Glutamatergic neuron (in vitro differentiated cells): ENCODE measurements at places on chromosomes 7 and 10. TPM values are rescaled to one million over a fixed set of nuclear protein-coding genes. Genes with fewer than 3 reads are reported as not detected.

- H3K27me3 ChIP-seq, result no peaks in the 10 kb centered on the region
- H3K4me1 ChIP-seq, result no peaks in the 10 kb centered on the region
- H3K27ac ChIP-seq, result no peak overlapping the region
- no peak for DNase-seq
- H3K36me3 ChIP-seq, result peaks cover 18% of the 10 kb centered on the region
Measured at GRCh38 chr7:68146983-68147382, 1150.3 kb downstream of the TYW1 start.

- peaks cover 23% of the 10 kb centered on the region for H3K4me1 ChIP-seq
- H3K27ac ChIP-seq, result peak overlapping the region; percentile 82
- H3K27me3 ChIP-seq, result peaks cover 5% of the 10 kb centered on the region
- no peaks in the 10 kb centered on the region for H3K36me3 ChIP-seq
- peak; percentile 68 for DNase-seq
Measured at GRCh38 chr10:5570007-5570655, 45.4 kb downstream of the CALML3 start.

GRCh38 chr7:116432527-116432916, 67.0 kb upstream of the CAV2 start:
- H3K4me1 ChIP-seq, result no peaks in the 10 kb centered on the region
- no peak overlapping the region for H3K27ac ChIP-seq
- peaks cover 2% of the 10 kb centered on the region for H3K27me3 ChIP-seq
- no peak for DNase-seq
- no peak overlapping the region for H3K4me3 ChIP-seq

DNA sequence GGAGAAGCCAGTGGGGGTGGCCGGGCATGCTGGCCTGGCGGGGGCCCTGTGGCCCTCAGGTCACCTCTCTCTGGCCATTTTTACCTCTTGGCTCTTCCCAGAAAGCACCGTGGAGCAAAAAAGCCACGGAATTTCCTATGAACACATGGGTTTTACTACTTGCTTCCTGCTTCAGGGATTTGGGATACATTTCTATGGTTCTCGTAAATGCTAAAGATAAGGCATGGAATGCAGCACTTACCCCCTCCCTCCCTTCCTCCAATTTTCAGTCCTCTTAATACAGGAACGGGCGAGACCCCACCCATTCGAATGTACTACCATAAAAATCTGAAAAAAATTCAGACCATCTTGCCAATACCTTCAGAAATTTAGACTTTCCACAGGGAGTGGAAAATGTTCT, 279.7 kb downstream of the ARHGAP12 start:
- H3K36me3 ChIP-seq, result peaks cover 6% of the 10 kb centered on the region
- no peak overlapping the region for H3K4me3 ChIP-seq
- no peak for DNase-seq
- peaks cover 29% of the 10 kb centered on the region for H3K4me1 ChIP-seq
- peaks cover 5% of the 10 kb centered on the region for H3K27me3 ChIP-seq

DNA sequence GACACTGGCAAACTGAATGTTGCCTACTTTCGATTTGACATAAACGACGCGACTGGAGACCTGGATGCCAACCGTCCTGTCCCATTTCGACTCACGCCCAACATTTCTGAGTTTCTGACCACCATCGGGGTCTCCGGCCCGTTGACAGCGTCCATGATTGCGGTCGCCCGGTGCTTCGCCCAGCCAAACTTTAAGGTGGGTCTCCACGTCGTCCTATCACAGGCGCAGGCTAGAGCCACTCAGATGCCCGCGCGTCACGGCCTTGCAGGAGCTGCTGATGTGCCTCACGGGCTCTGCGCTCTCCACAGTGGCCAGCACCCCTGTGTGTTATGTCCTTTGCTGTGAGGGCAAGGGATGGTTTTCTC, 132.6 kb downstream of the SMURF1 start:
- peaks cover 5% of the 10 kb centered on the region for H3K36me3 ChIP-seq
- H3K4me3 ChIP-seq, result no peak overlapping the region
- H3K27ac ChIP-seq, result no peak overlapping the region
- no peak for DNase-seq
- H3K27me3 ChIP-seq, result peaks cover 2% of the 10 kb centered on the region

GRCh38 chr10:123648595-123648994, 17.6 kb upstream of the GPR26 start:
- H3K4me1 ChIP-seq, result peaks cover 5% of the 10 kb centered on the region
- H3K27me3 ChIP-seq, result peaks cover 1% of the 10 kb centered on the region
- no peaks in the 10 kb centered on the region for H3K36me3 ChIP-seq
- no peak overlapping the region for H3K4me3 ChIP-seq

DNA sequence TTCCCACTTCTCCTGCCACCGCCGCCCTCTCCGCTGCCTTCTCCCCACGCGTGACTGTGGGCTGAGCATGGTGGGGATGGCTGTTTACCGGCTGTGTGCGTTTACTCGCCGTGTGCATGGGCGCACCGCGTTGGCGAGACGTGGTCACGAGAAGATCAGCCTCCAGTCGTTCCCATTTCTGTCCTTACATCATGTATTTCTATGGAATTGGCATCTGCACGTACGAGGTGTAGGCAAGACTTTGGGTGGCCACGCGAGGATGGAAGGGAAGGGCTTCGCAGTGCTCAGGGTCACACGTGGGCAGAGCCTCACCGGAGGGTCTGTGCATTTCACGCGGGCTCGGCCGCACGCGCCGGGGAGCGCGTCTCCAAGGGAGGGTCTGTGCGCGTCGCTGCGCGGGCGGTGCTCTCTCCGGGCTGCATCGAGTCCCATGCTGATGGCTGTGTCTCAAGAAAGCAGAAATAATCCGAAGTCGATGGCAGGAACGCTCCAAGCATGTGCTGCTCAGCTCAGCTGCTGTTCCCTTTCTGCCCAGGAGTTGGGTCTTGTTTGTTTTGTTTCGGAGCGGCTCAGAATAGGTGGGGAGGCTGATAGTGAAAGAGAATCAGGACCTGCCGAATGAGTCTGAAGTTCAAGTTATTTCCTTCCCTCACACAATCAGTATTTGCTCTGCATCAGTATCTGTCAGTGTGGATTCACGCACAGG, 973 bp downstream of the CAMK1D start:
- H3K27me3 ChIP-seq, result peaks cover 16% of the 10 kb centered on the region
- no peaks in the 10 kb centered on the region for H3K36me3 ChIP-seq
- H3K27ac ChIP-seq, result peak overlapping the region; percentile 95
- peaks cover 4% of the 10 kb centered on the region for H3K4me1 ChIP-seq
- H3K4me3 ChIP-seq, result peak overlapping the region; percentile 99

- H3K27me3 ChIP-seq, result peaks cover 7% of the 10 kb centered on the region
- DNase-seq, result no peak
- H3K4me3 ChIP-seq, result no peak overlapping the region
Measured at GRCh38 chr10:43324876-43325275, 46.6 kb upstream of the FXYD4 start.

GRCh38 chr7:105719395-105719794, 138.1 kb upstream of the EFCAB10 start:
- H3K36me3 ChIP-seq, result no peaks in the 10 kb centered on the region
- peaks cover 24% of the 10 kb centered on the region for H3K4me1 ChIP-seq
- DNase-seq, result peak; percentile 43
- H3K27ac ChIP-seq, result peak overlapping the region; percentile 36
- H3K27me3 ChIP-seq, result peaks cover 3% of the 10 kb centered on the region

- no peaks in the 10 kb centered on the region for H3K36me3 ChIP-seq
- DNase-seq, result no peak
- H3K4me1 ChIP-seq, result peaks cover 27% of the 10 kb centered on the region
- no peak overlapping the region for H3K27ac ChIP-seq
- H3K4me3 ChIP-seq, result peak overlapping the region; percentile 73
Measured at GRCh38 chr7:3327099-3327498, 26.0 kb downstream of the SDK1 start.

The RELN gene
- 5.7 TPM for total RNA-seq

The TYW1B gene
- total RNA-seq, result 5.0 TPM
